ENCODE measurements at places on chromosomes 2 and 18.

DNA sequence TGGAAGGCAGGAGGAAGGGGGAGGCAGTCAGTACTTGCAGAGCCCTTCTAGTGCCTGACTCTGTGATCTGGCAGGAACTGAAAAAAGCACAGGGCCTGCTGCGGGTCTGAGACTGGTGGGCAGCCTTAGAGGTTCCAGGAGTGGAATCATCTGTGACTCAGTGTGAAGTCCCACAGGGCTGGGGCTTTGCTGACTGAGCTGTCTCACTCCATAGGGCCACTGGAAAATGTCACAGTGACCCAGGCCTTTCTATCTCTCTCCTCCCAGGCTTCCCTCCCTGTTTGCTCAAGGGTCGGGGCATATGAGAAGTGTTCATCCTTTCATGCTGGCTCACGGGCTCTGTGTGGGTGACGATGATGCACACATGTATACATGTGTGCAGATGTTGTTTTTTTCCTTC is 47.1 kb upstream of the ZFP36L2 start:
- DNase-seq: no peak

GRCh38 chr2:100817388-100817985 is 2.5 kb upstream of the NPAS2 start:
- no peak for DNase-seq

GRCh38 chr18:57806978-57807285 is 3.8 kb upstream of the ATP8B1 start:
- no peak for DNase-seq

- peak; percentile 17 for DNase-seq
Observed at GRCh38 chr2:8885449-8886201, 48.2 kb upstream of the KIDINS220 start.

DNA sequence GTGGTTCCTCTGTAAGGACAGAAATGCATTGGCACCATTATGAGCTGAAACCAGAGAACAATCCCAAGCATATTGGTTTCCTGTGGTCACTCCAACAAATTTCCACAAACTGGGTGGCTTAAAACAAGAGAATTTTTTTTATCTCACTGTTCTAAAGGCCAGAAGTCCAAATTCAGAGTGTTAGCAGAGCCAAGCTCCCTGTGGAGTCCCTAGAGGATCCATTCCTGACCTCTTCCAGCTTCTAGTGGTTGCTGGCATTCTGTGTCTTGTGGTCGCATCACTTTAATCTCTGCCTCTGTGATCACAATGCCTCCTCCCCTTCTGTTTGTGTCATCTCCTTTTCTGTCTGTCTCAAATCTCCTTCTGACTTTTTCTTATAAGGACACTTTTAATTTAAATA is 380.3 kb downstream of the NYAP2 start:
- no peak for DNase-seq

DNA sequence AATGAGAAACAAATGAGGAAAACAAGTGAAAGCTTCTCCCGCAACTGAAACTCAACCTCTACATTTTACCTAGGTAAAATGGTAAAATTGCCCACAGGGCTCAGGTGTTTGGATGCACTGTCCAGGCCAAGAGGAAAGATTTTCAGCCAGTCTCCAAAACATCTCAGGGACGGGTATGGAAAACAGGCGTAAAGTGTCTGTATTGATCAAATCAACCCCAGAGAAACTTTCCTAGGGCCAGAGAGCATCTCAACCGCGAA is 361 bp upstream of the HAT1 start:
- DNase-seq: no peak

DNA sequence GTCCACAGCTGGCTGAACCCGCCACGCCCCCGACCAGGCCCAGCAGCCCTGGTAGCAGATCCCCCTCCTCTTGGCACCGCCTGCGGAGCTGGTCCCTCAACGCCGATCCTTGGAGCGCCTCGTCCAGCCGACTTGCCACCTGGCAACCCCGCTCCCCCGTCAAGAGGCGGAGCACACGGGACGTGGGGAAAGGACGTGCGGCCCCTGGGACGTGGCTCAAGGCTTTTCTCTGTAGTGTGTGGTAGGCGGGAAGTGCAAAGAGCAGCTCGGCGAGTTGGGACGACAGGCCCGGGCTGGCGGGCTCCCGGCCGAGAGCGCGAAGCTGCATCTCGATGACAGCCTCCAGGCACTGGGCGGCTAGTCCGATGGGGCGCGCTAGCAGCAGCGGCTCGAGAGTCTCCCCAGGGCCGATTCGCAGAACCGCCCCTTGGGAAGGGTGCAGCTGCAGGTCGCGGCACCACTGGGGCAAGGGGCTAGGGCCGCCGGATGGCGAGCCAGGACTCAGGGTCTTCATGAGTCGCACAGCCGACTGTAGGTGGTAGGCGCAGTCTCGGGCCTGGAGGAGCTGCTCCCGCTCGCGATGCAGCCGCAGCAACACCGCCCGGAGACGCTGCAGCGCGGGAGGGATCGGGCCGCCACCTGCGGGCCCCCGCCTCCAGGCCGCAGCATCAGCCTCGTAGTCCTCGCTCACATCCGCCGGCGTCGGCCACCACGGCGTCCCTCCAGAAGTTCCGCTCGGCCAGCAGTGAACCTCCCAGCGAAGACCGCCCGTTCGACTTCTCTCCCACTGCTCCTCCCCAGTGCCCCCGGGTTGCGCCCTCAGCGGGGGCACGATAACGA is 617 bp downstream of the CCDC142 start:
- no peak for DNase-seq

GRCh38 chr2:135546436-135546835 is 15.2 kb downstream of the R3HDM1 start:
- no peak for DNase-seq

DNA sequence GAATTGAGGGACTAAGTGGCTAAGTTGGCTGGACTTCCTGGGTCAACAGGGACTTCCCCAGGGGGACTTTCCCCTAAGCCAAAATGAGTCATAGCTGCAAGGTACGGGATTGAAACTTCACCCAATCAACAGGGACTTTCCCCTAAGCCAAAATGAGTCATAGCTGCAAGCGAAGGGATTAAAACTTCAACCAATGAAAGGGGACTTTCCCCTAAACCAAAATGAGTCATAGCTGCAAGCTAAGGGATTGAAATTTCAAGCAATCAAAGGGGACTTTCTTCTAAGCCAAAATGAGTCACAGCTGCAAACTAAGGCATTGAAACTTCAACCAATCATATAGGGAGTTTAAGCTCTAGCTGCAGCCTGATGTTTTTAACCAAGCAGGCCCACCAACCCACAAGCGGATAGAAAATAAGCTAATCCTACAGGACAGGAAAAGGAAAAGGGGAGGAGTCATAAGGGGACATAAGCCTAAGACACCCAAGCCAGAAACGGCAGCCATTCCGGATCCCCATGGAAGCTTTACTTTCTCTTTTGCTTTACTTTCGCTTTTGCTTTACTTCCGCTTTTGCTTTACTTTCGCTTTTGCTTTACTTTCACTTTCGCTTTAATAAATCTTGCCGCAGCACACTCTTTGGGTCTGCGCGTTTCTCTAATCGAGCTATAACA is 1375.4 kb upstream of the CELF4 start:
- peak; percentile 93 for DNase-seq

GRCh38 chr2:179546656-179547055 is 282.0 kb upstream of the SESTD1 start:
- no peak for DNase-seq

GRCh38 chr2:74191596-74192380 is 6.6 kb upstream of the MTHFD2 start:
- no peak for DNase-seq

DNA sequence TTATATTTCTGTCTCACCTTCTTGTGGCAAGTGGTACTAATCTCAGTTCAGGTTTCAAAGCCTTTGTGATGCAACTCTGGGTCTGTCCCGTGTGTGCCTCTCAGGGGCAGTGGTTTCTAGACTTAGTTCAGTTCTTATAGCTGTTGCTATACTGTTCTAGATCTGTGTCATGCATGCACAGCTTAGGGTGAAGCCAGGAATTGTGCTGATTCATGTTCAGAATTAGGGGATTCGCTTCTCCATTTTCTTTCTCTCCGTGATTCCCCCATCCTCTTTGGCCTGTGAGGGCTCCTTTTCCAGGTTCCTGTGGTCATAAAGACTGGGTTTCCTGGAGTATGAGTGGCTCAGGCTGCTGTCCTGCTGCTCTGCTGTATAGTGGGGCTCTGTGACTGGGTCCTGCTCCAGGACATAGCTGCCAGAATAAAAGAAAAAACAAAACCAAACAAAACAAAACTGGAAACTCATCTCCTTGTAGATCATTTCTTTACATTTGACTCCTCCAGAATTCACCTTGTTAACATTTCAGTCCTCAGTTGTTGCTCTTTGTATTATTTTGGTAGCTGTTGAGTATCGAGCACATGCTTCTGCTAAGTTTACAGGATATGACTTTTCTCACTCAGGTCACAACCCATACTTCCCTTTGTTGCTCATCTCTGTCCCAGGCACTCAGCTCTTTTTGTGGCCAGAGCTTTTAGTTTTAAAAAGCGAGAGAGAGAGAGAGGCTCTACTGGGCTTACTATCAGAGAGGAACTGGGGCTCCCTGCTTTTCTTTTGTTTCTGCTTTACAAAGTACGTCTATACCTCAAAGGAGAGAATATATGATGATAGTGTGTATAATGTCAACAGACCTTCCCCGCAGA is 34.2 kb downstream of the CERS6 start:
- DNase-seq: peak; percentile 62

DNA sequence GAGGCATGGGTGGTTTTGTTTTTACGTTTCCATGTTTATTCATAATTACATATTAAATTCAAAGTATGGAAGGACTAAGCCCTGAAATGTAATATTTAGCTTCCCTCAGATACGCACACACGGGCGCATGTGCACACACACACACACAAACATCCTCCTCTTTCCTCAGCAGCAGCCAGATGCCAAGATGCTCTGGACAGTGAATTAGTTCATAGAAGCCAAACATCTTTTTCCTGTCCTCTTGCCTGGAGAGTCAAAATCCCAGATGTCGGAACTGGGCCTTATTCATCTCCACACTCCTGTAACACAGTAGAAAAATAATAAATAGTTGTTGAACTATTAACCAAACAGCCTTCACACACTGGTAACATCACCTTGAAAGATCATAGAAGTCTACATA is 273.1 kb downstream of the SP3 start:
- no peak for DNase-seq

GRCh38 chr2:222707102-222707688 is 35.7 kb downstream of the MOGAT1 start:
- DNase-seq: no peak

- DNase-seq: no peak
Observed at GRCh38 chr2:184734338-184734737, 136.0 kb downstream of the ZNF804A start.

DNA sequence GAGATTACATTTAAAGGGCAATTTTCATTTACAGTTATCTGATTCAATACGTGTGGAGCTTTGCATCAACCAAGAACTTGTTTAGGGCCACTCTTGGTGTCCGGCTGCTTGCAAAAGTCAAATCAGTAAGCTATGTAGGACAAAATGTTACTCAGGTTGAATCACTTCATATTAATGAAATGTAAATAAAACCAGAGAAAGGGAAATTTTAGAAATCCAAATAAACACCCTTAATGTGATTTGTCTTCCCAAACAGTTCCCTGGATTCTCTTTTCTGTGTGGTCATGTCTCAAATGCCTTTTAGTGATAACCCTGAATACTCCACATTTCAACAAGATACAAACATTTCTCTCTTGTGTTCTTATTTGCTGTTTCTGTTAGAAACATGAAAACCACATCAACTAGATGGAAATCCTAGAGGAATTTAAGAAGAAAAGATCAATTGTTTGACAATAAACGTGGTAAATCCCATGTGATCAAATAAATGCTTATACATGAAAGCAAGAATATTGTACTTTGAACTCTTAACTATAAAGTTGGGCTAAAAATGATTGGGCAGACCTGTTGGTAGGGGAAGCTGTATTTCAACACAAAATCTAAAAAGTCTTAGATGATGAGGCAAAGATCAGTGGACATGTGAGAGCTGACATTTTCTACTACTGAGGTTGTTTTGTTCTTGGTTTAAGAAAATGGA is 101.3 kb downstream of the CDC42EP3 start:
- no peak for DNase-seq

DNA sequence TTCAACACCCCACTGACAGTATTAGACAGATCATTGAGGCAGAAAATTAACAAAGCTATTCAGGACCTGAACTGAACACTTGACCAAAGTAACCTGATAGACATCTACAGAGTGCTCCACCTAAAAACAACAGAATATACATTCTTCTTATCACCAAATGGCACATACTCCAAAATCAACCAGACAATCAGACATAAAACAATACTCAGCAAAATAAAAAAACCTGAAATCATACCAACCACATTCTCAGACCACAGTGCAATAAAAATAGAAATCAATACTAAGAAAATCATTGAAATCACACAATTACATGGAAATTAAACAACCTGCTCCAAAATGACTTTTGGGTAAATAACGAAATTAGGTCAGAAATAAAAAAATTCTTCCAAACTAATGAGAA is 15.8 kb downstream of the PFN4 start:
- DNase-seq: no peak

DNA sequence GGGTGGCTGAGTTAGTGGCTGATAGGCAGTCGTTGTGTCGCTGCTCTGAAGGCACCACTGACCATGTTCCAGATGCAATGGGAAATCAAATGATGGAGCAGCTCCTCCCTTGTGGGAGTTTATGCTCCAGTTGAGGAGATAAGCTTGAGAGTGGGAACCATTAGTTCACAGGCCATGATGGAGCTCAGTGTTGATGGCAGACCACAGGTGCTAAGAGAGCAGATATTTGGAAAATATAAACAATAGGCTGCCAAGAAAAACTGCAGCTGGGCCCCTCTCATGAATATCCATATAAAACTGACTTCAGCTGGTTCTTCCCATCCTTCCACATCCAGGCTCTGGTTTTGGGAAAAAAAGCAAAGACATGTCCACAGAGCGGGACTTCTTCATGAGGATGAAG is 63.1 kb downstream of the EPAS1 start:
- DNase-seq: no peak

DNA sequence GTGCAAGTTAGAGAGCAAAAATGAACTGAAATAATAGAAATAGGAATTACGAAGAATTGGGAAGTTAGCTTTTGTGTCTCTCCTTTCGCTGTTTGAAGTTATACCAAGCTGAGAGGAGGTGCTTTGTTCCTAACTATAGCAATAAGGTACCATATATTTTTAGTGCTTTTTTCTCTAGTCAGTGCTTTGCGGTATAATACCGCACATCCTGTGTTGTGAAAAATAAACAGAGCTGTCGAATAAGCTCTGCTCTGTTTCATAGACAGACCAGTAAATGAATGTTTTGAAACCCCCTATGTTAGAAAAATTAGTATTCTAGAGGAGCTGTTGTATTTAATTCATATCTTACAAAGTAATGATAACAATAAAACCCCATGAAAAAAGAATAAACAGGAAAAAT is 130.8 kb downstream of the MAP4K4 start:
- no peak for DNase-seq
